ENCODE measurements at places on chromosomes 4 and X.

- DNase-seq: no peak
Observed at GRCh38 chr4:169397762-169398161, 127.0 kb upstream of the SH3RF1 start.

GRCh38 chr4:2462218-2462991 lies 6.5 kb upstream of the RNF4 start:
- peak; percentile 80 for DNase-seq

GRCh38 chr4:107858158-107858742 lies 33.5 kb downstream of the SGMS2 start:
- DNase-seq: no peak

GRCh38 chrX:6149060-6149872 lies 79.4 kb downstream of the NLGN4X start:
- no peak for DNase-seq

DNA sequence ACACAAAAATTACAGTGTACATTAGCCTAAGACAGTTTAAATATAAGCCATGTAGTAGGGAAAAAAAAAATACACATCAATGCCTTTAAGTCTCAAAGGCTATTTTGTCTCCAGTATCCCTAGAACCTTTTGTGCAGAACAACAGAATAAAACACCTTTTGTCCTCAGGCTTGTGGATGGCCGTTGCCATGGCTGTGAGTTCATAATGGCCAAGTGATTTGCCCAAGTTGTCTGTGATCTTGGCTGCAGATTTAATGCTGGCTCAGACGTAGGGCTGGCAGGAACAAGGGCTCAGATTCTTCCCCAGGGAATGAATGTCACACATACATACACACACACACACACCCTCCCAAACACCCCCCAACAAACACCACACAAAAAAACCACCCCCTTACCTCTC lies 25.3 kb downstream of the GPM6B start:
- no peak for DNase-seq

DNA sequence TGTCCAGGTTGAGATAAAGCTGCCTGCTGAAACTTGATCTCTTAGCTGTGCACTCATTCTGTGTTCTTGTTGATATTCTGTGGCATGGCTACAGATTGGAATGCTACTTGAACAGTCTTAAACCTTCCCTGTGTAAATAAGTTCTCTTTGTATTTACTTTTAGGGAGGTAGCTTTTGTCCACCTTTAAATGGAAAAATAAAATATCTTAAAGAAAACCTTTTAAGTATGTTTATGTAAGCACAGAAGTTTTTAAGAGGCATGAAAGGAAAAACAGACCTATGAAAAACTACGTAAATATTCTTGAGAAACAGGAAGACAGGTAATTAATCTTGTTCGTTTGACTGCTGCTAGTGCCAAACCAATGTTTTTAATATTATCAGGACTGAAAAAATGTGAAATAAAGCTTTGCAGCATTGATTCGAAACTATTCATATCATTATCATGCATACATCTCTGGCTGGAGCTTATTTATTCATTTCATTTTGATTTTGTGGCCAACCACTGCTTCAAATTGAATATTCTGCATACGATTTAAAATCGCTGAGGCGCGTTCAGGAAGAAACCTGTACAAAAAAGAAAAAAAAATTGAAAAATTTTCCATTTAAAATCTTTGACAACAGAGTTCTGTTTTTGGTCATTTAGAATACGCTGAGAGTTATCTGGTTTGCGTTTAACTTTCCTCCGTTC lies 17.8 kb downstream of the HSD17B13 start:
- DNase-seq: no peak
